WTC11 (cell line): ENCODE measurements at places on chromosomes 7 and 10.

- DNase-seq, result no peak
These were observed 38.5 kb downstream of the ERCC6 start for GRCh38 chr10:49500412-49500811.

- no peak for DNase-seq
These were observed 454.7 kb upstream of the FOXK1 start for GRCh38 chr7:4227105-4228010.

DNA sequence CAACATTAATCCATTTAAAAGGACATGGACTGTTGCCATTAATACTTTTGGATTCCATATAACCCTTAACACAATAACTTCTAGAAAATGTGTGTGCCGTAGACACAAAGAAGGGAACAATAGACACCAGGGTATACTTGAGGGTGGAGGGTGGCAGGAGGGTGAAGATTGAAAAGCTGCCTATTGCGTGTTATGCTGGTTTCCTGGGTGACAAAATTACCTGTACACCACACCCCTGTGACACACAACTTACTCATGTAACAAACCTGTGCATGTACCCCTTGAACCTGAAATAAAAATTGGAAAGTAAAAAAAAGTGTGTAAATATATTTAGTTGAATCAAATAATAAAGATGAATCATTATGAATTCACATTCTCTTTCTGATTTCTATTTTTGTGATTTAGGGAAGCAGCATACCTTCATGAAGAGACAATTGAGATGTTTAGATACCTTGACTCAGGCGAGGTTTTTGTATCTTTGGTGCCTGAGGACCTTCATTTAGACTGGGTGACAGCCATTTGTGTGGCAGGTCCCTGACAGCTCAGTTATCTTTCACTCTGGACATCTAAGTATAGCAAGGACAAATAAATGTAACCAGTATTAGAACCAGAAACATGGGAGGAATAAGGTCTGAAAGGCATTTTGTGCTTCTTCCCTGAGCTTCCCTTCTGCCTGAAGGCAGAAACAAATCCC is 28.7 kb downstream of the GIMAP8 start:
- DNase-seq, result no peak

GRCh38 chr7:131341690-131342089 is 14.0 kb downstream of the MKLN1 start:
- DNase-seq, result peak; percentile 63

DNA sequence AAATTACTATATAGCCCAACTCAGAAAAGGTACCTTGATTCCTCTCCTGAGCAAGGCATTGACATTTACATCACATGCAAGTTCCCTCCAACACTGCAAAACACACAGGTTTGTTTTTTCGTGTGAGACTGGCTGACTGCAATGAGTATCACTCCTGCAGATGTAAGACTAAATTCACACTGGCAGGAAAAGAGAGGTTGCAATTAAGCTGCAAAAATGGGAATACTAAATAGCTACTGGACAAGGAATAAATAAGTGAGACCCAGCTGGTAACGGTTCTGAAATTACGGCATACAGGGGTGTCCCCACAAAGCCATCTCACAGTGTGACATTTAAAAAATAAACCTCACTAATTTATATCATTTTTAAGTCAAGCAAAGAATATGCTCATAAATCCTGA is 97.3 kb downstream of the PIP4K2A start:
- no peak for DNase-seq

DNA sequence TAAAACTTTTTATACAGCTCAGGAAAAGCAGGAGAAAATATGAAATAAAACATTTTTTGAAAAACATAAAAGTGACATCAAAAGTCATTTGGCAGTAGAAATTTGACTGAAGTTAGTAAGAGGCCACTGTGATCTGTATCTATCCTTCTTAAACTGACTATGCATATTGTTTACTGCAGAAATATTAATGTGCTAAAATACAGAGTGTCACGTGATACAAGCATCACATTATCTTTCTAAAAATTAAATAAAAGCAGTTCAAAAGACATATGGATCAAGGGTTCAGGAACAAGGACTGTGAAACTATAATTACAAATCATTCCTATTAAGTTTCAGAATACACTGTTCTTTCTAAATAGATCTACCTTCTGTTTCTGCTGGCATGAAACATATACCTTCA is 33.7 kb downstream of the PARP12 start:
- no peak for DNase-seq

DNA sequence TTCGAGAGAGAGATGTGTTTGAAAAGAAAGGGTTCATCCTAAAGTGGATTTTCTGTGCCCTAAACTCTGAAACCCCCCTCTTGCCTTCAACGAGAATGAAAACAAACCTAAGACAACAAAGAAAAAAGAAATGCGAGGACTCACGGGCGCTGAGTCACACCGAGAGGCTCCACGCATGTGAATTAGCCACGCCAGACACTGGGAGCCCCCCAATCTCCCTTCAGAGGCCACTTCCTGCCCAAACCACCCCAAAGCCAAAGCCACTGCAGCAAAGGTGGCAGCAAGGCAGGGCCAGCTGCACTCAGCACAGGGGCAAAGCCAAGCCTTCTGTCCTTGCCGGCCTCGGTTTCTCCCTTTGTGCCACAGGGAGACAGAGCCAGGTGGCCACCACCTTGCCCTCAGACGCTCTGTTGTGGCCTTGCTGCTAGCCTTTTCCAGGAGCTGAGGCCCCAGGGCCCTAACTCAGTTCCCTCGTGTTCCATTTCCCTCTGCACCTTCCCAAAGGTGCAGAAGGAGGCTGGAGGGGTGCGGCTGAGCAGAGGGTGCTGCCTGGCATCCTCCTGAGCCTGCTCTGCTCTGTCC is 93.3 kb downstream of the FAM53B start:
- no peak for DNase-seq

GRCh38 chr7:102064361-102065025 is 222.2 kb upstream of the SH2B2 start:
- DNase-seq, result no peak

DNA sequence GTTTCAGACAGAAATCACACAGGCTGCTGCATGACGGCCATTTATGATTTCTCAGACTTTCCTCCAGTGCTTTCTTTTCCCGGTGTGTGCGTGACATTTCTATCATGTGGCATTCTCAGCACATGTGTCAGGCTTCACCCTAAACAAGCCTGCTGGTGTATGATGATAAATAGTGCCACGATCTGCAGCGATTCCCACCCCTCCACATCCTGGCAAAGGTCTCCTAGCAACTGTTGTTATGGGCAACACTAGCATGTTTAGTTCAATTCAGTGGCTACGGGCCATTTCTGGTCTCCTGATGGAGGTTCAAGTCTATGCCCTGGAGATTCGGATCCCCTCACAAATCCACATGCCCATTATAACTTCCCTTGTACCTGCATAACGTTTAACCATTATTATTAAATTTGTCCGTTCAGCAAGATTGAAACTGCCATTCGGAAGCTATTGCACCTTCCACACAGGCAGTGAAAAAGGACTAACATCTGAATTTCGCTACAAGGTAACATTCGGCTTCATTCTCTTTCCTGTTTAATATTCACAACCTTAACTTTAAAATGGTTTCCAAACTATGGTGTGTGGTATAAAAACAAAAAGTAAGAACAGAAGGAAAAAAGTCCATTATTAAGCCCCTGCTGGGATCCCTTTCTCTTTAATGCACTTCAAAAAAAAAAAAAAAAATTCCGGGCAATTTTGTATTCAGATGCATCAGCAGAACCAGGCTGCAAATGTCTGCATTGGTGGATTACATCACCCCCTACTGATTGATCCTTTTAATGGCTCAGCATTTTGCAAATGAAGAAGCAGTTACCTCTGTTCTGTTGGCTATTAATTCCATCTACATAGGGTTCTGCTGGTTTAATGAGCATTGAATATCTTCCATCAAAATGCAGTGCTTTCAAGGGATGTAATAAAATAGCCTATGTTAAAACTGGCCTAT is 90.2 kb downstream of the FRMD4A start:
- DNase-seq, result peak; percentile 14

DNA sequence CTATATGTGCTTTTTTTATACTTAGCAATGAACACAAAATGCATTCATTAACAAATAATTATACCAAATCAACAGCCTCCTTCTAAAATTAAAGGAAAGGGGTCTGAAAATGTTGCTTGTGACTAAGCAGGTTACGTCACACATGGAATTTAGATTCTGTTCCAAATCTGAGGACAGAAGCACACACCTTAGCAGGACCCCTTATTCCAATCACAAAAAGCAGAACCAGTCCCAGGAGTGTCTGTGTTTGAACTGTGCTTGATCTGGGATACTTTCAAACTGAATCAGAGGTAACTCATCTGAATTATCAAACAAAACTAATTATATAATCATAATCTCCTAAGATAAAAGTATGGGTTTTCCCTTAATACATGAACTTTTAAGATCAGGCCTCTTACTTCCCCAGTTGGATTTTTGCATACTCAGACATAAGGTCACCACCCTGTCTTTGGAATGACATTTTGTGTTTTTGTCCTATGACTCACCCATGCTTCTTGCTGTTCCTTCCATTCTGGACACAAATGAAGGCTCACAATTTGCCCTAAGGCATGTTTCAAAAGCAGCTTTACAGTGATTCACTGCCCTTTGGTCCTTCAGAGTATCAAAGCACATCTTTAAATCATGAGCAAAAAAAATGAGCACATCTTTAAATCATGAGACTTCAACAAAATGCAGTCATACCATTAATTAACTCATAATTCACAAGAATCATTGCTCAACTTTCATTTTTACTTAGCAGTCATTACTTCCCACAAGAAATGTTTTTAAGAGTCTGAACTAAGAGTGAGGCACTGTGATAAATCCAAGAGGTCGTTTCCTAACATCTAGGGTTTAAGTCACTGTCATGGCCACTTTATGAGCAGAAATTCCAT is 35.5 kb downstream of the SEMA3C start:
- DNase-seq, result no peak

DNA sequence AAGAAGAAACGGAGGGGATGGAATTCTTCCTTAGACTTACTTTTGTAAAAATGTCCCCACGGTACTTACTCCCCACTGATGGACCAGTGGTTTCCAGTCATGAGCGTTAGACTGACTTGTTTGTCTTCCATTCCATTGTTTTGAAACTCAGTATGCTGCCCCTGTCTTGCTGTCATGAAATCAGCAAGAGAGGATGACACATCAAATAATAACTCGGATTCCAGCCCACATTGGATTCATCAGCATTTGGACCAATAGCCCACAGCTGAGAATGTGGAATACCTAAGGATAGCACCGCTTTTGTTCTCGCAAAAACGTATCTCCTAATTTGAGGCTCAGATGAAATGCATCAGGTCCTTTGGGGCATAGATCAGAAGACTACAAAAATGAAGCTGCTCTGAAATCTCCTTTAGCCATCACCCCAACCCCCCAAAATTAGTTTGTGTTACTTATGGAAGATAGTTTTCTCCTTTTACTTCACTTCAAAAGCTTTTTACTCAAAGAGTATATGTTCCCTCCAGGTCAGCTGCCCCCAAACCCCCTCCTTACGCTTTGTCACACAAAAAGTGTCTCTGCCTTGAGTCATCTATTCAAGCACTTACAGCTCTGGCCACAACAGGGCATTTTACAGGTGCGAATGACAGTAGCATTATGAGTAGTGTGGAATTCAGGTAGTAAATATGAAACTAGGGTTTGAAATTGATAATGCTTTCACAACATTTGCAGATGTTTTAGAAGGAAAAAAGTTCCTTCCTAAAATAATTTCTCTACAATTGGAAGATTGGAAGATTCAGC is 158.7 kb upstream of the LANCL2 start:
- DNase-seq, result no peak

DNA sequence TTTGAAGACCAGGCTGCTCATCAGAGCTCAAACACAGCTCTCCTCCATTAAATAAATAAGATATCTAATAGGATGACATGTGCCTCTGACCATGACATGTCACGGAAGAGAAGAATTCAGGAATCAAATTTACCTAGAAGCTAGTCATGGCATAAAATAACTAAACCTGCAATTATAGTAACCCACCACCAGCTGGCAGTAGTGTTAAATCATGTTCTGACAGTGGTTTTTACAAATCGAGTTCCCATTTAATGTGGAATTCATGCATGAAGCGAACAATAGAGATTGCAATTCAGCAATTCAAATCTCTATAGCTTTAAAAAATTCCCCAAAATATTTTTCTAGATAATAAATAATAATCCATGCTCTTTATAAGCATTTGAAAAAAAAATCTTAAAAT is 74.6 kb upstream of the IKZF1 start:
- no peak for DNase-seq

- DNase-seq, result no peak
These were observed 90.4 kb downstream of the PTPRE start for GRCh38 chr10:127997271-127997670.

DNA sequence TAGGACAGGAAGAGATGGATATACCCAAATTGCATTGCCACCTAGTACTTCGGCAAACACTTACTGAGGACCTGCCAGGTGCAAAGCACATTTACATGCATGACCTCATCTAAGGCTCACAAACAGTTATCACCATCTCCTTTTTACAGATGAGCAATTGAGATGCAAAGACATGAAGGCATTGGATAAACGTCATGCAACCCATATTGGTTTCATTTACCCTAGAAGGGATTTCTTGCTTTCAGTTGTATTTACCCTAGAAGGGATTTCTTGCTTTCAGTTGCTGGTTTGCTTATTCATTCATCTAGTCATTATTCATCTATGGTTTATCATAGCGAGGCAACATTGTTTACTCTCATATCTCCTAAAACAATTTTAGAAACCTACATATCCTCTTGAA is 52.2 kb downstream of the STEAP1B start:
- no peak for DNase-seq

GRCh38 chr7:91633013-91633441 is 247.5 kb downstream of the MTERF1 start:
- DNase-seq, result no peak
